Mesothelial cell of epicardium (in vitro differentiated cells): ENCODE measurements at places on chromosomes 7 and 10. TPM values are rescaled to one million over a fixed set of nuclear protein-coding genes. Genes with fewer than 3 reads are reported as not detected.

GRCh38 chr10:120314442-120314841, 142.6 kb upstream of the PLPP4 start:
- no peaks in the 10 kb centered on the region for H3K36me3 ChIP-seq
- no peak overlapping the region for H3K27ac ChIP-seq
- no peaks in the 10 kb centered on the region for H3K4me1 ChIP-seq
- H3K27me3 ChIP-seq: peaks cover 28% of the 10 kb centered on the region
- H3K4me3 ChIP-seq: no peak overlapping the region

DNA sequence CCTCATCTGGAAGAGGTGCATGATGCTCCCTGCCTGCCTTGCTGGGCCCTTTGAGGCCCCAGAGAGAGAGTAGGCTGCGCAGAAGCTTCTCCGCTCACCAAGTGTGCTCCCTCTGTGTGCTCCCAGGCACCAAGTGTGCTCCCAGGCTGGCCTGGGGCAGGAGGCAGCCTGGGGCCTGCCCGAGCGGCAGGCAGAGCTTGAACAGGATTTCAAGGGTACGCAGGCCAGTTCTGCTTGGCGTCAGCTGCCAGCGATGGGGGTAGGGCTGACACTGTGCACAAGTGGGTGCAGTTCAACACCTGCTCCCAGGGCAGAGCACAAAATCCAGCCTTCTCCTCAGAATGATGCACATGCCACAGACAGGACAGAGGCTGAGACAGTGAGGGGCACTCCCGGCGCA, 119.7 kb downstream of the FAM53B start:
- peaks cover 4% of the 10 kb centered on the region for H3K36me3 ChIP-seq
- DNase-seq: no peak
- no peaks in the 10 kb centered on the region for H3K27me3 ChIP-seq
- H3K4me1 ChIP-seq: peaks cover 18% of the 10 kb centered on the region
- H3K27ac ChIP-seq: no peak overlapping the region
- H3K4me3 ChIP-seq: no peak overlapping the region

TMEM178B gene
- 0.11 to 0.31 TPM (median 0.16 TPM) in 3 replicates for total RNA-seq

SRI gene
- 82.6 to 84.8 TPM (median 83.5 TPM) in 3 replicates for total RNA-seq

DNA sequence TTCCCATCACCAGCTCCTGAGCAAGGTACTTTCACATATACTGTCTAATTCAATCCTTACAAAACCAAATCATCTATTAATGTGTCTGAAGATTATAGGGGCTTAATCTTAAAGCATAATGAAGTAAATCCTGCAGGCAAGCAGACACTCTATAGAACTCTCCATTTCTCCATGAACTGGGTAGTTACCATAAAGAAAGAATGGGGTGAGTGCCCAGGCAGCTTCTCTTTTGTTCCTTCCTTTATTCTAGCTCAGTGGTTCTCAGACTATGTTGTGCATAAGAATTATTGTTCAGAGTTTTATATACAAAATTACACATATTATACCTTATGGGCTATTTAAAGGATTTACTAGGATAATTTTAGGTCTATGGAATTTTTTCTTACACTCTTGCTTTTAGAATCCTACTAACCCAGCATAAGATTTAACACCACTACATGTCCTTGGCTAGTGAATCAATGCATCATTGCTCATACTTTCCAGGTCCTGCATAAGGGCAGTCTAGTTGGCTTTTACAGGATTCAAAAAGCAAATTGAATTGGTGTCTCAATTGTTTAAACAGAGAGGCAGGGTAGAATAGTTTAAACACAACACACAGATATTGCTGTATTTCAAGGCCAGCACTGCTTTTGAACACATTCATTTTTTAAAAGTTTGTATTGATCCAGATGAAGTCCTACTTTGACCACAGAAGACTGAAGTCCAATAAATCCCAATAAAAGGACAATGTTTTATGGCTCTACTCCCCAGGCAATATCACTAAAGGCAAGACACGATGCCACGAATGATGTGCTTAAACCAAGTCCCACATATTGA, 12.9 kb downstream of the SGCE start:
- DNase-seq: no peak
- H3K4me1 ChIP-seq: peaks cover 22% of the 10 kb centered on the region
- H3K27me3 ChIP-seq: no peaks in the 10 kb centered on the region
- H3K36me3 ChIP-seq: peaks cover 3% of the 10 kb centered on the region
- no peak overlapping the region for H3K27ac ChIP-seq
- no peak overlapping the region for H3K4me3 ChIP-seq

SLC18A2 gene
- total RNA-seq: 0.07 to 0.13 TPM (median 0.09 TPM) in 3 replicates

CREB5 gene
- total RNA-seq: 12.7 to 14.1 TPM (median 13.6 TPM) in 3 replicates

TMEM139 gene
- total RNA-seq: 6.1 to 10.1 TPM (median 7.9 TPM) in 3 replicates
